ENCODE measurements at places on chromosomes 4 and X.

DNA sequence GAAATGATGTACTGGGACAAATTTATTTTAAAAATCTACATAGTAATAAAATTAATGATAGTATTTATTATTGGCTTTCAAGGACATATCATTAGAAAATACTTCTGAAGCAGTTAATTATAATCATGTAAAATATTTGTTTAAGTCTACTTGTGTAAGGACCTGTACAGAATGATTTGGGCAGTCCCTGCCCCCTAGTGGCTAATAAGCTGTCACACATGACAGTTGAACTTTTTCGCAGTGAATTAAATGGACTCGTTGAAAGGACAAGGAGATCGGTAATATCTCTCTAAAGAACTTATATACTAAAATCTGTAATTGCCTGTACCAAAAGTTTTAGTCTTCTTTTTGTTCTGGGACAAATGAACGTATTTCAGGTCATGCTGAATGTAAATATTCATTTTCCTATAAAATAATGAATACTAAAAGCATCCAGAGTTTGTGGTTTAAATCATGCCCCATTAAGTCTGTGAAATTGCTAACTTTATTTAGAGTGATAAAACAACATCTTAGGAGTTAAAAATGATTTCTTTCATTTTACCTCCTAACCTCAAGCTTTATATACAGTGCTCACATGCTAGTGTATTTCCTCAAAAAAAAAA lies 13.6 kb downstream of the EXOC1 start:
- DNase-seq: no peak

DNA sequence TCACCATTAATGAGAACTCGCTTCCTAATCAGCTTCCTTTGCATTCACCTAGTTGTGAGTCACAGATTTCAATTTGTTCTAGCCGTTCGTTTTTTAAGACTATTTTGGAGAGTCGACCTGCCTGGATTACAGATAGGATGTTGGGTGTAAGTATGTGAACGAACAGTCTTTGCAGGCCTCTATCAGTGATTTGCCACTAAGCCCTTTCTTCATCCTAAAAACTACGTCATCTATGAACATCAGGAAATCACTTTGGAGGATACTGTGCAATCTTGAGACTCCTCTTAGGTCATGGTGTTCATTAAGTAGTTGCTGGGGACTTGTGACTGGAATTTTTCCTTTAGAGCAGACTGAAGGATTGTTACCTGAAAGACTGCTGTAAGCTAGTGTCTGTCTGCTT lies 1.1 kb downstream of the POLA1 start:
- DNase-seq: no peak

DNA sequence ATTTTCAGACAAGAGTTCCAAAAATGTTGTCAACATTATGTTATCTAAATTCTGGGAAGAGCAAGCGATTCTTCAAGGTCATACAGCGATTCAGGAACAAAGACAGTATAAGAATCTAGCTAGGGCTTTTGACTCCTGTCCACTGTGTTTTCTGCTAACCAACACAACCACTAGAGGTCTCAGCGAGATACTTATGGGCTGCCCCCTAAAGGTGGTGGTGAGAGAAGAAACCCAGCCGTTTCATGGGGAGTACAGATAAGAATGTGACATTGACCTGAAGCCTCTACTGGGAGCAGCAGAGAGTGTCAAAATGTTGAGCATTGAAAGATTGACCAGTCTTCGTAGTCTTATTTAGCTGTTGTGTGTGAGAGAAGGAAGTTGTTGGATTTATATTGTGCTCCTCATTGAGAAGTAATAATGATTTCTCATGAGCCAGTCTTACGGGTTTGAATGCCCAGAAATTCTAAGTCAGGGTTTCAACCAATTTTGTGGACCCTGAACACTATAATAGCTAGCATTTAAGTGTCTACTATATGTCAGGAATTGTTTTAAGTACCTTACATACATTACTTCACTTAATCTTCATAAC lies 168.3 kb downstream of the SPRY1 start:
- peak; percentile 22 for DNase-seq

GRCh38 chr4:6983544-6984142 lies 59.5 kb upstream of the TADA2B start:
- DNase-seq: no peak

GRCh38 chr4:69881173-69881773 lies 21.3 kb upstream of the SULT1E1 start:
- no peak for DNase-seq

GRCh38 chr4:33218238-33218637 lies 2498.1 kb downstream of the PCDH7 start:
- DNase-seq: no peak

DNA sequence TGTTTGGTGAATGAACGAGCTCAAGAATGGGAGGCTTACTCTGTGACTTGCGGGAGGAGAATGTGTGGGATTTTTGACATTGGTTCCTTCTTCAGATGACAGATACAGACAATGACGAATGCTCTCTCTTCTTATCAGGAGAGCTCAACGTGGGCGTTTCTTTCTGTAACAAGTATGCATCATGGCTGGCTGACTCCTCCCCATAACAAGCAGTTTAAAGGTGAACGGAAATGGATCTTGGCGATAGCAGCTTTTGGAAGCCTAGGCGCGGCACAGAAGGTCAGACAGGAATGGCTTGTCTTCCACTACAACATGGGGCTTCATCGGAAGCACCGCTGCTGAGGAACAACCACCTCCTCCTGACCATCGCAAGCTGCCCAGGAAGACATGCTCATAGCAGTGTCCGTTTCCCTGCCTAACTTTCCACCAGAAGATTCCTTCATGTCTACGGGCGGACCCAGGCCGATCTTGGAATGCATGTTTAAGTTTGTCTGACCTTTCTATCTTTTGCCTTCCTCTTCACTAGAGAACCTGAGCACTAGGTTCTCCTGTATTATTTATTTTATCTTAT lies 18.3 kb upstream of the ACSL1 start:
- DNase-seq: no peak

DNA sequence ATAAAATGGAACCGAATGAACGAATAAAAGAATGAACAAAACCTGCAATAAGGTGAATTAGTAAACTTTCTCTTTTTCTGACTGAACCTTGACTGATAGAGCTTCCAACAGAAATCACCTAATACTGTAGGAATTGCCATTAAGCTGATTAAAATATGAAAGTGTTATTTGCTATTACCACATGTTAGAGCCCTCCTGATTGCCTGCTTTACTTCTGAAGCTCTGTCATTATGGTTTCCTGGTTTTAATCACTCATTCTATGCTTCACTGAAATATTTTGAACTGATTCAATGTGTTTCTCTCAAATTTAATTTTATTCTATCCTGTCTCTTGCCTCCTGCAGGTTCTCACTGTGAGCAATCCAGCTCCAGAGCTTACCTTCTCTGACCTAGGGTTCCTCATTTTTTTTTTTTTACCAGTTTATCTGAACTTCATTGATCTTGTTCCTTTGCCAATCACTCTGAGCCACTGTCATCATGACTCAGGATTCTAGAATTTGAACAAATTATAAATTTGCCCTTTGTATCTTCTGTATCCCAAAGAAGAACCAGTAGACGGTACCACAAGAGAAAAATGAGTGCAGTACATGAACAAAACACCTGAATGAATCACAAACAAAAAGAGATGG lies 48.1 kb upstream of the UGT2B15 start:
- DNase-seq: no peak

DNA sequence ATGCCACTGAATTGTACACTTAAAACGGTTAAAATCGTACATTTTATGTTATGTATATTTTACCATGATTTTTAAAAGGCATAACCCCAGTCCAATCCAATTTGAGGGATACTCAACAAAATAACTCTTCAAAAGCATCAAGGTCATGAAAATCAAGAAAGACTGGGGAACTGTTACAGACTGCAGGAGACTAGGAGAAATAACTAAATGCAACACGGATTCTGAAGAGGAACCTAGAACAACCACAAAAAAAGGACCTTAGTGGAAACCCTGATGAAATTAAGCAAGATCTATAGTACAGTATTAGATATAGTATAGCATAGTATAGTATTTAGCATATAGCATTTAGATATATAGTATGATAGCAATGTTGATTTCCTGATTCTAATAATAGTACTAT lies 26.8 kb downstream of the SH3KBP1 start:
- no peak for DNase-seq

- DNase-seq: no peak
Measured at GRCh38 chr4:132240081-132240480, 909.0 kb upstream of the PCDH10 start.

GRCh38 chrX:69094977-69095669 lies 70.1 kb downstream of the PJA1 start:
- no peak for DNase-seq

DNA sequence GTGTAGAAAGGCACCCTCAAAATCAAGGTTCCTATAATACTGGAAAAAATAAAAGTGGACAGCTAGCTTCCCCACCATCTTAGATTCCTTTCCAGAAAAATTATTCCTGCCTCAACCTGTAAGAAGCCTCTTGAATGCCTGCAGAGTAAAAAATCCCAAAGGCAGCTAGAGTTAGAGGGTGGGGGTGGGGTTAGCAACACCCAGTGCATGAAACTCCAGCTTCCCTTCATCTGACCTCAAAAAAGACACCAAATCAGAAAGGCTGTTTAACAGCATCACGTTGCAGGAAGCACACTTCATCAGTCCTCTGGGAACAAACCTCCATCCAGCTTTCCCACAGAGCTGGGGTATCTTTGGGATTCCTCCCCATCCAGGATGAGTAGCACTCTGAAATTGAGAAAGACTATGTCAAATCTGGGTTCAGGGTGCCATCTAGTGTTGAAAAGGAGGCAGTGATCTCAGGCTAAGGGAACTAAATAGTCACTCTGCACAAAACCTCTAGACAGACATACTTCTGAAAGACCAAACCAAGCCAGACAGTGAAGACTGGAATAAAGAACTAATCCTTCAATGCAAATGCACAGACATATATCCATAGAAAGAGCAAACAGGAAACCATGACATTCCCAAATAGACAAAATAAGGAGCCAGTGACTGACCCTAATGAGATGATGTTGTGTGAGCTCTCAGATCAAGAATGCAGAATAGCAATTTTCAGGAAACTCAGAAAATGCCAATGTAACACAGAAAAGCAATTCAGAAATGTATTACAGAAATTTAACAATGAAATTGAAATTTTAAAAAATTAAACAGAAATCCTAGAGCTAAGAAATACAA lies 97.9 kb downstream of the ARHGEF9 start:
- no peak for DNase-seq

DNA sequence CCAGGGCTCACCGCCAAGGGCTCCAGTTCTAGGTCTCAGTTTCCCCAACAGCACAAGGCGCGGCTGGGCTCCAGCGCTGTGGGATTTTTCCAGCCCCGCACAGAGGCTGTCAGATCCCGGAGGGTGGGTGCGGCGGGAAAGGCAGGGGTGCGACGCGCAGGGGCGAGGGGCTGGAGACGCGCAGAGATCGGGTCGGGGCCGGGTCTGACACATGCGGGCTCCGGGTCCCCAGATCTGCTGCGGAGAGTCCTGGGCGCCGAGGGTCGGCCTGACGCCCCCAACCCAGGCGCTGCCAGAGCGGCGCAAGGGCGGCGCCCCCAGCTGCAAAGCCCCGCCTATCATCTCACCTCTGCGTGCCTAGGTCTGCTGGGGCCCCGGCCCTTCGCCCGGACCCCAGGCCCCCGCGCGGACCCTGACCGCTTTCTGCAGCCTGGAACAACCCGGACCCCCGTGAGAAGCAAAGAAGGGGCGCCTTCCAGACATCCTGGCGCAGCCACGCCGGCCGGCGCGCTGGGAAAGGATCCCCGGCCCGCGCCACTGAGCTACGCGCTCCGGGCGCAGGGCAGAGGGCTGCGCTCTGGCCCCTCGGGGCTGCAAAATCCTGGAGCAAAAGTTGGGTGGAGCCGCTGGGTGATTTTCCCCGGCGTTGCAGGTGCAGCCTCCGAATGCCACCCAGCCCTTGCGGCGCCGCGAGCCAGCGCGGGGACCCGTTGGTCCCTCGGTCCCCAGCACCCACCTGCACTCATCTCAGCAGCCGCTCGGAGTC lies 486 bp downstream of the ABLIM2 start:
- no peak for DNase-seq

- no peak for DNase-seq
Measured at GRCh38 chrX:81120258-81120935, 81.3 kb downstream of the HMGN5 start.

All from stimulated activated CD8-positive, alpha-beta memory T cell treated with anti-CD3 and anti-CD28 coated beads, Interleukin-7, amount 100 ng/mL, for 1 hour (primary cell).